ENCODE measurements at places on chromosomes 2 and 18. TPM values are rescaled to one million over a fixed set of nuclear protein-coding genes. Genes with fewer than 3 reads are reported as not detected.
A peak's percentile ranks its signal among the peaks of the same experiment; 100 is the strongest.

ST6GAL2 gene
- total RNA-seq, result not detected

GRCh38 chr18:10318691-10318970 lies 135.8 kb upstream of the APCDD1 start:
- no peak for DNase-seq

- no peak for DNase-seq
Measured at GRCh38 chr2:191343796-191344338, 98.7 kb downstream of the MYO1B start.

DNA sequence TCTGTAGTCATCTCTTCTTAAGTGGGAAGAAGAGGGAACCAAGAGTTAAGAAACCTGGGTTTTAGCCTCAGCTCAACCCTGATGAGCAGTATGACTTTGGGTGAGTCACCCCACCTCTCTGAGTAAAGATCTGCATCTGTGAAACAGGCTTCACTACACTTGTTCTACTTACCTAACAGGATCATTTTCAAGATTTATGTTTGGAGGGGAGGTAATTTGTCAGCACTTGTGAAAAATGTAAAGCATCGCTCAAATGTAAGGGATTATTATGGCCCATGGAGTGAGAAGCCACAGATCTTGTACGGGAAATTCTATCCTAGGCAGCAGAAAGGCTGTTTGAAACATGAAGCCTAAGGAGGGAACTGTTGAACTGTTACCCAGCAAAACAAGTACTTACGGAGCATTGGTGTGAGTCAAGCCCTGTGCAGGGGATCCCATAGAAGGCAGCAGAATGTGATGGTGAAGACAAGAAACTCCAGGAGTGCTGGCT lies 160.6 kb downstream of the PRKCE start:
- no peak for DNase-seq

DNA sequence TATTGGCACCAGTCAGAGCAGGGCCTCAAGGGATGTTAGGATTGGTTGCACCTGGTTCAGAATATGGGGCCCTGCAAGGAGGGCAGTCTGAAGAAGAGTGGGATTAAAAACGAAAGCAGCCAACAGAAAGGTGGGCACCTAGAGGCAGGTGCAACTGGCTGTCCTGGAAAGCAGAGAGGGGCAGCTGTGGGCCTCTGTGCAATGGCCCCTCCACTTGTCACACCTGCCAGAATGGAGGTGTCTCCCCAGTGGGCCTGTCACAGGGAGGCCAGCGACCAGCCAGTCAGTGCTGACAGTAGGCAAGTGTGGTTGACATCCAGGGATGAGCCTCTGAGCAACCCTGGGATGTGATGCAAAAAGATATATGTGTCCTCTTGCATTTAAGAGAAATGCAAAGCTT lies 37.7 kb downstream of the INPP4A start:
- no peak for DNase-seq

- no peak for DNase-seq
Measured at GRCh38 chr2:207281436-207281835, 115.7 kb upstream of the KLF7 start.

DNA sequence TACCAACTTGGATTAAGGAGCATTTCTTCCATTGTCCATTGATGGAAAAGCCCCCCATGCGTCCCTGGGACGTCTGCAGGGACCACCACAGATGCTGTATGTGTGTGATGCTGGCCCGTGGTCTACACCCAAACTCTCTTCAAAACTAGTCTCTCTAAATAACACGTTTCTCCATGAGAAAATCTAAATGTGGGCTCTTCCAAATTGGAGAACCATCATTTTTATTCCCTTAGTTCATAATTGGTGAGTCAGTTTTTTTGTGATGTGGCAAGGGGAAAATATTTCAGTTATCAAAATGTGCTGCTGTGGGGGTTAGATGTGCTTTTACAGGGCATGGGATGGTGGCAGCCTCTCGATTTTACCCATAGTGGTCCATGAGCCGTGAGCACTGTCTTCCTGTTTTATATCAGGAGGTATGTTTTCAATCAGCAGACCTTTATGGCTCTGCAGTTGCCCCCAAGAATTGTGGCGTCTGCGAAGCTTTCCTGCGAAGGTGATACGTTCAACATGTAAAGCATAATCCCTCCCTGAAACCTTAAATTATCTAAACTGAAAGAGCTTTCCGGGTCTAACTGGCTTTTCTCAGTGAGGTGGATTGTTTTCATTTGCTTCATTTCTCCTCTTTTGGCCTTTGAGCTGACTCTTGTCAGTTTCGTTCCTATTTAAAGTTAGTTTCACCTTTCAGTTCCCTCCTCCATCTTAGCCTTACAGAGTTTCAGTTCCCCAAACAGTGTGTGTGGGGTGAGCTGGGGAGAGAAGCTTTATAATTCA lies 78.4 kb downstream of the SETBP1 start:
- peak; percentile 78 for DNase-seq

DNA sequence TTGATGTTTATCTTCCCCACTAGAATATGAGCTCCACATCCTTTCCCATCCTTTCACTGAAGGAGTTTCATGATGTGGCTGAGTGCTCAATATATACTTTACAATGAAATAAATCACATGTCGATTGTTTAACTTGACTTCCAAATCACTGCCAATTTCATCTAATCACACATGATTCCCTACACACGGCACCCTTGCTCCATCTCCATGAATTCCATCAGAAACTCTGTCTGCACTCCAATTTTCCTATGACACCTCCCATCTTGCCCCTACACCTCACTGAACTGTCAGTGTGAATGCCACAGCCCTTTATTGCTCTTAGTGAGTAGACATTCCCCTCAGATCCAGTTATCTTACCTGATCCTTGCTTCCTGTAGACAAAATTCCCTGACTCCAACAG lies 366.0 kb downstream of the CMPK2 start:
- no peak for DNase-seq

SERPINB11 gene
- total RNA-seq, result not detected

- DNase-seq, result no peak
Measured at GRCh38 chr2:39996653-39997080, 217.6 kb upstream of the THUMPD2 start.

GAD1 gene
- total RNA-seq, result 2.6 TPM

DNA sequence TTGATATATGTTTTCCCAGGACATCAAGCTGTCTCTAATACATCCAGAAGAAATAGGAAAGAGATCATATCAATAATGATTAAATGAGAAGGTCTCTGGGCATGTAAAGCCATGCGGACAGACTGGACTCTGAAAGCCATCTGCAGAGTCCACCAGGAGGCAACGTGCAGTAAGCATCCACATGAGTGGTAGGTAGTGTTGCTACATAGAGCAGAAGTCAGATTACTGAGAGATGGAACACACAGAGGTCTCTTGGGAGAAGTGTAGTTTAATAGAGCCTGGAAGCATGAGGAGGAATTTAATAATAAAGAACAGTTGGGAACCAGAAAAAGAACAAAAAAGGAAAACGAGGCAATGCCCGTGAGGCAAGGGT lies 758.1 kb upstream of the DDX18 start:
- DNase-seq, result no peak

DNA sequence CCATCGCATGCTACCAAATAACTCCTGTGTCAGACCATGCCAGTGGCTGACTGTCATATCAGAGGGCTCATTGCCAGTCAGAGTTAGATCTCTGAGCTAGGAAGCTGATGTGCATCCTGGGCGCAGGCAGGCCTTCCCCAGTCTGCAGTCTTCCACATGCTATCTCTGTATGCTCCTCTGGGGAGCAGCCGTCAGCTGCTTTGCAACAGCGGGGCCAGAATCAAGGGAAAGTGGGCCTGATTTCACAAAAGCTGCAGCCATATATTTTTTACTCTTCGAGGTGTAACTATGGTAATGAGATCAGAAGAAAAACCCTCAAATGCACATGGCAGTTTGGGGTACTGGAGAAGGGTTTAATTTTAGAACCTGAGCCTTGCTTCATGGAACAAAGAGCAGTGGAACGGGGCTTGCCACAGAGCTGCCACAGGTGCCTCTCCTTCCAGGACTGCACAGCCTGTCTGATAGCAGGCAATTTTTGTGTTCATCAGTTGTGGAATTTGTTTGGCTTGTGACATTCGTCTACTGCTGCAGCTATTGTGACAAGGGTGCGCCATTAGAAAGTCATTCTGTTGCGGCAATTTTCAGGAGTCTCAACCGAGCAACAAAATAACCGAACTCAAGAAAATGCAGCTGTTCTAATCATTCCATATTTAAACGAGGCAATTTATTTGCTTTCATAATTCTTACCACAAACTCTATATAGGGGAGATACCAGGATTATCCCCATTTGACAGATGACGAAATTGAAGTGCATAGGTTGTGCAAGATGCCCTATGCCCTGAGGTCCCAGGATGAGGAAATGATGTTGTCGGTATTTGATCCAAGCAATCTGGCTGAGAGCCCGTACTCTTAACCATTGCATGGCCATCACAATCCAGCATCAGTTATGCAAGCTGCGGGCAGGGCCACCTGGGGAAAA lies 109.6 kb upstream of the CYRIA start:
- no peak for DNase-seq

TP53I3 gene
- 0.94 TPM for total RNA-seq

- no peak for DNase-seq
Measured at GRCh38 chr2:73487112-73487657, 101.5 kb downstream of the ALMS1 start.

DNA sequence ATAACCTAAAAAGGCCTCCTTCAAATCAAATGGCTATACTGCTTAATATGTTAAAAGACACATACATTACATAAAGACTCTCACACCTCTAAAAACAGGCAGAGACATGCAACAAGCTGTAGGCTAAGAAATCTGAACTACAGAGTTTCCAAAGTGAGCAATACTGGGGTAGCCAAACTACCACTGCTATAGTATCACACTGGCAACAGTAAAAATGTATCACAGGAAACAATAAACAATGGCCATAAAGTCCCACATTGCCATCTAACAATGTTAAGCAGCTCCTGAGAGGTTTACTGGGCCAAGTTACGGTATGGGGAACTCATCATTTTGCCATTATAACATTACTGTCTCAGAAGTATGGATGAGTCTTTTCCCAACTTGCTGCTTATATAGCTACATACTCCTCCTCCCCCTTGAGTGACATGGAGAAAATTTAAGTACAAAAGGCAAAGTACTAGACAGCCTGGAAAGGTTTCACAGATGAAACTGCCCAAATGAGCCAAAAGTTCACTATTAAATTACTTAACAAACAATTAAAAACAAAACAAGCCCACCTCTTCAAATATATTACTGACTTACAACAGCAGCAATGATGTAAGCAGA lies 50.3 kb downstream of the SS18 start:
- DNase-seq, result no peak

DNA sequence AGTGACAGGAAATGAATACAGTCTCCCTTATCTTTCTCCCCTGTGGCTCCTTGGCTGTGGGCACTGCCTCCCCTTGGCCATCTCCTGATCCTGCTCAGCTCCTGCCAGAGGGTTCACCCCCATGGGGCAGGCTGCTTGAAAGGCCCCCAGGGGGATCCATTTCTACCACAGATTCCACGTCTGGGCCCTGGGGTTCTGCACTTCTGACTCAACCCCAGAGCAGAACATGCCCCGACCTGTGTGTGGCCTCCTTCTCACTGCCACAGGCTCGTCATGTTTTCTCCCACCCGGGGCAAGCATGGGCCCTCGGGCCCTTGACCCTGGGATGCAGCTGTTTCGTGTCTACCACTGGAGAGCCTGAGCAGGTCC lies 122.2 kb downstream of the ACKR3 start:
- no peak for DNase-seq

NYAP2 gene
- not detected for total RNA-seq

- no peak for DNase-seq
Measured at GRCh38 chr2:202822411-202822810, 49.2 kb downstream of the ICA1L start.

ZAP70 gene
- 160 TPM for total RNA-seq

Measured in activated CD4-positive, alpha-beta memory T cell treated with anti-CD3 and anti-CD28 coated beads for 36 hours (primary cell).